CD4-positive, CD25-positive, alpha-beta regulatory T cell (primary cell): ENCODE measurements at places on chromosomes 6 and 20. TPM values are rescaled to one million over a fixed set of nuclear protein-coding genes. Genes with fewer than 3 reads are reported as not detected.

Gene TGM3
- not detected for polyA plus RNA-seq

Gene KIAA0408
- polyA plus RNA-seq, result 0.68 TPM

Gene UBD
- polyA plus RNA-seq, result not detected

Gene BACH2
- polyA plus RNA-seq, result 12.2 TPM

Gene TFAP2A
- polyA plus RNA-seq, result not detected

Gene DEFB113
- not detected for polyA plus RNA-seq

DNA sequence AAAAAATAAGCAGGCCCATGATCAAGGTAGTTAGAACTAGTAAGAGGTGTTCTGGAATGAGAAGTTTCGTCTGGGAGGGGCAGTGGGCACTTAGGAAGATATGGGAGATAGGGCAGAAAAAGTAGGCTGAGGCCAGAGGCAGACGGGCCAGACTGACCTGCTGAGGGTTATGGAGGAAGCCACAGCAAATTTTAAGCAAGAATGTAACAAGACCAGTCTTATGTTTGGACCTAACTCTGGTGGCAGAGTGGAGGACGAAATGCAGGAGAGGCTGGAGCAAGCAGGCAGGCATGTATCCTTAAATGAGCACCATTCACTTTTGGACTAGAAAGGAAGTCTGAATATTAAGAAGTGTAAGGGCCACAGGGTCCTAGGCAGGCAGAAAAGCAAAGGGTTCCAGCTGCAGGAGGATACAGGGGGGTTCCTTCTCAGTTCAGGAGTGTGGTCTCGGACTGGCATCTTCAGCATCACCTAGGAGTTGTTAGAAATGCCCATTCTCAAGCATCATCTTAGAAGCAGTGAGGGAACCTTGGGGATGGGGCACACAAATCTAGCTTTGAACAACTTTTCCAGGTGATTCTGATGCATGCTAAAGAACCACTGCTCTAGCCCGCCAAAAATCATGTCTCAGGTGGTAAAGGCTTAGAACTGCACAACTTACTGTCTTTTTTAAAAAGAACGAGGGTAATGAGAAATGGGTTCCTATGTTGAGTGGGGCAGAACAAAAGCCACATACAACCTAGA is 1.7 kb upstream of the DSTN start:
- no peak for DNase-seq

DNA sequence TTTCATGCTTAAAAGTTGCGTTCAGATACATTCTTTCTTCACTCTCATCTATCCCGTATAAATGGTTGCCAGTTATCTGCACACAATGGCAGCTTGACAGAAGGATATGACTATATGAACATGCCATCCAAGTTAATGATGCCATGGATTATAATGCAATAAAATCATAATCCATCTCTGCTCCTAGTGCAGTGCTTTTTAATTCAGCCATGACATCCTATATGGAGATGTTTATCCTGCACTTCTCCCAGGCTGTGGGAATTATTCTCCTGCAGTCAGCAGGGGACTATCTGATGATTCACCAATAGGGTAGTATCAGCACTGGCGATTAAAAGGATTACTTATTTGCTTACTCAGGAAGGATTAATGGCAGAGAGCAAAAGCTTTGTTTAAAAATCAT is 273.8 kb downstream of the SAMD5 start:
- no peak for DNase-seq

DNA sequence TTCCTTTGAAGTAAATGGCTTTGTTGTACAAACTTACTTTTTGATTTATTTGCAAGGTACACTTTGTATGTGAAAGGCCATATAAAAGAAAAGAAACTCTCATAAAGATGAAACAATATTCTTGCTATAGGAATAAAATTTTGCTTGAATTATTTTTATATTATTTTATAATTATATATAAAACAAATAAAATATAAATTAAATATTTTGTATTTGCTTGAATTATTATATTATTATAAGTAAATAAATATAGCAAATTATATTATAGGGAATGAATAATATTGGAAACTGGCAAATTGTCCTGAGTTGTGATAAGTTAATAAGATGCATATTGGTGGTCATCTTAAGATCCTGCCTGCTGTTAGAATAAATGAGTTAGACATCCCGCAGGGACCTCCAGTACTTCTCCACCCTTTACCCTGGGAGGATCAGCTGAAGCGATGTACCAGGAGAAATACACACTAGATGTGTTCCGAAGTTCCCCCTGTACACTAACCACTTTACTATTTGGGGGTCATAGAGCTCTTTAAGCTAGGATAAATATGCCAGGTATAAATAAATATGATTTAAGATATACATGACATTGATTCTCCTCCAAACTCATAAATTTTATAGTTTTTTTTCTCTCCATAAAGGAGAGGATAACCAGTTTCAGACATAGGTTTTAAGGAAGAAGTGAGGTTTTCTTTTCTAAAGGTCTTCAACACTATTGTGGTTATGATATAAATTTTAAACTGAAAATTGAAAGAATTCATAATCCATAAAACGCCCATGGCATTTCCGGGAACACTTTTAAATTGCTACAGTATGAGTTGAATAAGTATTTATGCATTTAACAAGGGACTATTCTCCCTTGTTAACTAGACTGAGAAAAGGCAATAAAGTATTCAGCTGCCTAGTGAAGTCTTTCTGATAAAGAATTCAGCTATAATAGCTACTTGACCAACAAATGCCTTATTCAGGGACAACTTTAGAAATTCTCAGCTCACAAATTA is 486.3 kb upstream of the MARCKS start:
- no peak for DNase-seq

DNA sequence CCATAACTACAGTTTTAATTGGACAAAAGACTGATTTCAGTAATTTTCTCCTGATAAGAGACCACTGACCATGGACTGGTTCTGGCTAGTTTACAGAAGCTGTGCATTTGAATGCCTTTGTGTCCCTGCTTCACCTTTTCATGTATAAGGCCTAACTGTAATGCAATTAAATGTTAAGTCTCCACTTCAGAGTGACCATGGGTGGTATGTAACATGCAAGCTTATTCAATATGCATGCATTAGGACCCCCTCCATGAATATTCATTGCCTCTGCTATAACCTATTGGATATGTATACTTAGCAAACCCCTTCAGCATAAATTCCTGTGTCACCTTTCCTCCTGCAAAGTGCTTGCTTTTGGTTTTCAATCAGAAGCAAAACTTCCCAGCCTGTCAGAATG is 2.2 kb downstream of the UBD start:
- no peak for DNase-seq

DNA sequence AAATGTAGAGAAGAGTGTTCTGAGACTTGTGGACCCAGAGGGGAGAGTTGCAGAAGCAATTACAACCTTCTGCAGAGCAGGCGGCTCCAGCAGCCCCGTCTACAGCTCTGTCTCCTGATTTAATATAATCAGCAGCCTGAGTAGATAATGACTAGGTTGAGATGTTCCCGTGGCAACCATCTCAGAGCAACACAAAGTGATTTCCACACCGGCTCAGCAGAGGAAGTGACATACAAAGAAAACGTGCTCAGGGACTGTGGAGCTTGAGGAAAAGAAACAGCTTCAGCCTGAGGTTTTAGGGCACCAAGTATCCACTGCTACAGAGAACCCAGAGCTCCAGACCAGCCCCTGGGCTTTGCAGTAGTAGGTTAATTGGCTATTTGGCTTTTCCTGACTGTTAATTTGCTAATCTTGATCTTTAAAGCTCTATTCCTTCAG is 136.4 kb downstream of the MTFR2 start:
- no peak for DNase-seq

DNA sequence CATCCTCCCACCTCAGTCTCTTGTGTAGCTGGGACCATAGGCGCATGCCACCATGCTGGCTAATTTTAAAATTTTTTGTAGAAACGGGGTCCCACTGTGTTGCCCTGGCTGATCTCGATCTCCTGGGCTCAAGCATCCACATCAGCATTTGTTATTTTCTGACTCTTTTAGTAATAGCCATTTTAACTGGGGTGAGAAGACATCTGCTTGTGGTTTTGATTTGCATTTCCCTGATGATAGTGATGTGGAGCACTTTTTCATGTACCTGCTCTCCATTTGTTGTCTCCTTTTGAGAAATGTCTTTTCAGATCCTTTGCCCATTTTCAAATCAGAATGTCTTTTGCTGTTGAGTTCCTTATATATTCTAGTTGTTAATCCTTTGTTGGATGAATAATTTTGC is 22.2 kb upstream of the TULP4 start:
- peak; percentile 42 for DNase-seq

DNA sequence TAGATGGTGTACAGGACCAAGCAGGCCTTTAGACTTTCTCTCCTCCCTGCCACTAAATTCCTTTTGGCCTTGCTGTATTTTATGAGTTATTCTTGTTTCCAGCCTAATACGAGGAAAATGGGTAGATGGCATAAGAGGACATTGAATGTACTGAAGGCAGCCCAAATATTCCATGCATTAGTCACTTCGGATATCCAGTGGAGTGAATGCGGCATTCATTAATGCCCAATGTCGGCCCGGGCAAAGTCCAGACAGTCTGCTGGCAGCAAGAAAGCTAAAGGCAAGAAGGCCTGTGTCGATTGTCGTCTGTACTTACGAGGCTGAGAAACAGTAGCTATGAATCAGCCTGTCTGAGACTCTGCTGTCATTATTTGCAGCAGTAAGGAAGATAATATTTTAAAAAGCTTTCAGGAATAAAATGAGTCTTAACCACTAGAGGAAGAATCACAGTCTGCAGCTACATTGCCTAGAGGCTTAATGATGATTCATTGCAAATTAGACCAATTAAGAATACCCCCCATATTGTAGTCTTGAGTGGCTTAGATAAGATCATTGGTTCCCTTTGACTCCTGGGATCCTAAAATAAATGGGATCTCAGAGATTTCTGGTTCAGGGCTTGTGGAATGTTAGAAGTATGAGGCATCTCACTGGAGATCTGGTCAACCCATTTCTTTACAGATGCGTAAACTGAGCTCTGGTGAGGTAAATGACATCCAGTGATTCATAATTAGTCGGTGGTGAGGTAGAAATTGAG is 534.1 kb upstream of the JAG1 start:
- no peak for DNase-seq

DNA sequence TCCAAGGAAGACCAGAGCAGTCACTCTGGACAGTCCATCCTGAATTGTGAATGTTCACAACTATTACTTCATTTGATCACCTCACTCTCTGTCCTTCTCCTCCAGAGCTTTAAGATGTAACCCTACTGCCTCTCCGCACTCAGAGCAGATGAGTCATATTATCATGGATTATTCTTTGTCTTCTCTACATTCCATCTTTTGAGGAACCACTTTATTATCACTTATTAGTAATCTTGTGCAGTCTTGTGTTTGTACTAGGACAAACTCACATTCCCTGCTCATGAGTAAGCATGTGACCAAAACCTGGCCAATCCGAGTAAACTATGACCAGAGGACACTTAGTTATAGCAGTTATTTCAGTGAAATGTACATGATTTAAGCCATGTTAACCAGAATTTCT is 401.5 kb upstream of the ADGRB3 start:
- DNase-seq, result no peak

- no peak for DNase-seq
Measured at GRCh38 chr20:47789764-47790579, 4.7 kb upstream of the SULF2 start.

DNA sequence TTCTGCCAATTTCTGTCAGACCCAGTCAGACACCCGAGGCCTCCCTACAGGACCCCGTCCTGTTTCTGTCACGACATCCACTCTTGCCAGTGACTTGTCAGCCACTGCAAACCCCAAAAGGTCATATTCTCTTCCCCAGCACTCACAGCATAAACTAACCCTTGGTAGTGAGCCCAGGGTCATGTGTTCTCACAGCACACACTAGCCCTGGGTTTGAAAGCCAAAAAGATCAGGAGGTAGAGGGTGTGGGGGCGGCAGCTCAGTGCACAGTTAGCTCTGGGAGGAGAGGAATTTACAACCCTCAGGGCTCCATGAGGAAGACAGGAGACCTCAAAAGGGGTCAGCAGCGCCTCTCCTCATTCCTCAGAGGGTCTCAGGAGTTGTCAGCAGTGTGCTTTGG is 9.9 kb upstream of the SNX9 start:
- no peak for DNase-seq

DNA sequence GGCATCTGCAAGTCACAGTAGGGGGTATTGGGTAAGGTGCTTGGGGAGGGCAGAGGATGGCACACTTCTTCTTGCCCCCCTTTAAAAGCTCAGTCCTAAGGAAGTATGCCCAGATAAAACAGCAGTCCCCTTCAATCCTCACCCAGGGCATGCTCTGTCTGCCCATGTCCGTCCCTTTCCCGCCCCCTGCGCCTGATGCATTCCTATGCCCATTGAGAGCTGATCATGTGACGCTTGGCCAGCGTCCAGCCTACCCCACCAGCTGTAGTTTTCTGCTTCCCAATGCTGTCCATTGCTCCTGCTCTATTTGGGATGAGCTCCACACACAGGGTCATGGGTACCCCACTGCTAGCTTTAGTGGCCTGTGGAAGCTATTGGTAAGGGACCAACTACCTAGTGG is 8.3 kb downstream of the SIGLEC1 start:
- DNase-seq, result no peak

DNA sequence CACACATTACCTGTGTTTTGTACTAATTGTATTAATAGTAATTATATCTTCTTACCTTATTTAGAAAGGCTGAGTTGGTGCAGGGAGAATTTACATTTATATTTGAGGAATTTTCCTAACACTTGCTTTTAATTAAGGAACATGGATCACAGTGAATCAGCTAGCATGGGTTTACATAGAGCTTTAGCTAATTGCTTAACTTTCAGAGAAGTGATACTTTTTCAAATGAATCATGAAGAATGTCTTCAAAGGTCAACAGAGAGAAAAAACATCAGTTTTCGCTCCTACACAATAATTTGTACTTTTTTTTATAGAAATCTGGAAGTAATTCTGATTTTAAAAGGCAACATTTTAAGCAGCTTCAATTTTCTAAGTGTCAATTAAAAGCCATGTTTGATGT is 195.0 kb upstream of the HEY2 start:
- no peak for DNase-seq

DNA sequence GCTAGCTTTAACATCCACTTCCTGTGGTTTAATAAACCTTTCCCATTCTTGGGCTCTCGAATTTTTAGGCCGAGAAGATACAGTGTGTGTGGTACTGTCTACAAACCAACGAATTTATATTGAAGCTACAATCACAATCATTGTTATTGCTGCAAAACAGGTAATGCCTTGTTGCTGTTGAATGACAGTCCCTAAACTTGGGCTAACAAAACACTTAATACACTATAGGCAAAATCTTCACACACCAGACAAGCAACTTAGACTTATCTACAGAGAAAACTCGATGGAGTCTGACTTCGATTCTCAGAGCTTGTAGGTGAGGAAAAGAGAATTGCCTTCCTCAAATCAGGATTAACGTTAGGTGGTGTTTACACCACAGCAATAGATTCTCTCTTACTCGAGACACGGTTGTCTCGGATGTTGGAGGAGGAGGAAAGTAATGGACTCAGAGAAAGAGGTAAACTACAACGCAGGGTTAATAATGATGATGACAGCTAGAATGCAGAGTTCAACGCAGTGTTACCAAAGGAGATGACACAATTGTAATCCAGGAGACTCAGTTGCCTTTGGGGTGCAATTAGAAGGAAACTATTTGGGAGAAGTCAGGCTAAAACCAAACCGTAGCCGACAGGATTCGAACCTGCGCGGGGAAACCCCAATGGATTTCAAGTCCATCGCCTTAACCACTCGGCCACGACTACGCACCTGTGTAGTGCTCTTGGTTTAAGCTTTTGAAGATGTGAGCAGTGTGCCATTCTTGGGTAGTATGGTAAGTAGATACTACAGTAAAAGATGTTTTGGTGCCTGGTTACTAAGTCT is 32.5 kb upstream of the ZNF184 start:
- DNase-seq, result peak; percentile 47
